Amygdala (tissue), 56 donors: ENCODE measurements at places on chromosomes 4 and X.

- no peak for DNase-seq
These were observed 14.2 kb upstream of the ADD1 start for GRCh38 chr4:2829321-2829932.

- no peak for DNase-seq
These were observed 29.3 kb upstream of the CFAP299 start for GRCh38 chr4:80306260-80306659.

DNA sequence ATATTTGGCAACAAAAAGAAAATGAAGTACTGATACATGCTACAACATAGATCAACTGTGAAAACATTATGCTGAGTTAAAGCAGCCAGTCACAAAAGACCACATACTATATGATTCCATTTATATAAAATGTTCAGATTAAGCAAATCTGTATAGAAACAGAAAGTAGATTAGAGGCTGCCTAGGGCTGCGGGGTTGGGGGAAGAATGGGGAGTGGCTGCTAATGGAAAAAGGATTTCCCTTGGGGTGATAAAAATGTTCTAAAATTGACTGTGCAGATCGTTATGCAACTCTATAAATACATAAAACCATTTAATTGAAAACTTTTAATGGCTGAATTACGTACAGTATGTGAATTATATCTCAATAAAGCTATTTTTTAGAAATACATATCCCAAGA lies 46.8 kb downstream of the NEK1 start:
- DNase-seq, result no peak

- DNase-seq, result no peak
These were observed 5.6 kb downstream of the TASL start for GRCh38 chrX:30572004-30572403.
